ENCODE measurements at places on chromosomes 6 and 20. TPM values are rescaled to one million over a fixed set of nuclear protein-coding genes. Genes with fewer than 3 reads are reported as not detected.

C20orf144 gene
- not detected for total RNA-seq

GRCh38 chr6:105136431-105137350 is 43.1 kb downstream of the POPDC3 start:
- peak; percentile 42 for DNase-seq

DNA sequence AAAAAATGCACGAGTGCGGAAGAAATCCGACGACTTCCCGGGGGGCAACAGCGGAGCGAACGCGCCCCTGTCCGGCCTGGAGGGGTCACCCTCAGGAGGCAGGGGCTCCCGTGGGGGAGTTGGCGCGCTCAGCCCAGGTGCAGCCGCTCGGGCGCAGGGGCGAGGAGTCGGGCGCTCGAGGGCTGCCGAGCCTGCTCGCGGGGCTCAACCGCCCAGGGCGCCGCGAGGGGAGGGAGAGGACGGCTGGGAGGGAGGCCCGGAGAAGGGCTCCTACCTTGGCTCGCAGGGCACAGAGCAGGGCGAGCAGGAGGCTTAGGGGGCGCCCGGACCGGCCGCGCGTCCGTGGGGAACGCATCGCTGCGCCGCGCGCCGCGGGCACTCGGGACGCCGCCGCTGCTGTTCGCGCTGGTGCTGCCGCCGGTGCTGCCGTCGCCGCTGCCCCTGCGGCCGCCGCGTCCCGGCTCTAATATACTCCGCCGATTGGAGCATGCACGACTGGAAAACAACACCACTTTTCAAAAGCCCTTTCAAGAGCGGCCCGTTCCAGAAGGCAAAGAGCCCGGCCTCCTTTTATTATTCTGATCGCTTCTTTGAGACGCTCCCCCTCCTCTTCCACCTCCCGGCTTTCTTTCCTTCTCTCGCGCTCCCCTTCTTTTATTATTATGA is 490 bp downstream of the JAG1 start:
- no peak for DNase-seq

DNA sequence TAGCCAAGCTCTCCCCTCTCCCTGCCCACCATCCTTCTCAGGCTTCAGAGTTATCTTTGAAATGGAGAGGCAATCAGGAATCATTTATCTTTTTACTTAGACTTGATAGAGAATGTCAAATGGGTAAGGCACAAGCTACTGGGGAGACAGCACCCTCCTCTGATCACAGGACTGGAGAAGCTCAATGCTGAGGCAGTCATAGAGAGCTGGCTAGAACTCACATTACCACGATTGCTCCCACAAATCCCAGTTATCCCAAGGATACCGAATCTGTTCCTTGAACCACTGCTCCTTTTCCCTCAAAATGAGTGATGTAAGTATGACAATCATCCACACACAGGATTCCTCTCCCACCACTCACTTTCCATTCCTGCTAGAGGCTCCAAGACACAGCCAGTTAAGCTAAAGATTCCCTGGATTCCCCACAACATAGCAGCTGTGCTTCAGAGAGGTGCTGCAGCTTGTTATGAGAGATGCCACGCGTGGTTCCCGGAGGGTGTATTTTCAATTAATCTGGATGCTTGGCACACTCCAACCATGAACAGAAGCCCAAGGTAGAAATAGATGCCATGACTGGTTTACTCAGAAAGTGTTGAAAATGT is 96.2 kb upstream of the VGLL2 start:
- no peak for DNase-seq

DNA sequence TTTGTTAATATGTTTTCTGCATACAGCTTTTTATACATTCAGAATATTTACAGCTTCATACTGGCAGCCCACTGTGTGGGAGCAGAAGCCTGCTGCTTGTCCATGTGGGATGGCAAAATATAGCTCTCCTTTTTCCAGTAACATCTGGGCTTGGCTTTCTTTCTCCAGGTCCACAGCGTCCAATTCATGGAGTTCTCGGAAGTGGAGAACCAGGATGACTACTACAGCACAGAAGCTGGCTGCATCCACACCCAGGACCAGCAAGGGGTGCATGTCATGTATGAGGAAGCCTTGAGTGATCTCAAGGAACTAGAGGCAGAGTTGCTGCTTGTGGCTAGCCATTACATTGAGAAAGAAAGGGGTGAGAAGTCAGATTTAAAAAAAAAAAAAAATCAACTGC is 143.1 kb downstream of the CD164 start:
- no peak for DNase-seq

DNA sequence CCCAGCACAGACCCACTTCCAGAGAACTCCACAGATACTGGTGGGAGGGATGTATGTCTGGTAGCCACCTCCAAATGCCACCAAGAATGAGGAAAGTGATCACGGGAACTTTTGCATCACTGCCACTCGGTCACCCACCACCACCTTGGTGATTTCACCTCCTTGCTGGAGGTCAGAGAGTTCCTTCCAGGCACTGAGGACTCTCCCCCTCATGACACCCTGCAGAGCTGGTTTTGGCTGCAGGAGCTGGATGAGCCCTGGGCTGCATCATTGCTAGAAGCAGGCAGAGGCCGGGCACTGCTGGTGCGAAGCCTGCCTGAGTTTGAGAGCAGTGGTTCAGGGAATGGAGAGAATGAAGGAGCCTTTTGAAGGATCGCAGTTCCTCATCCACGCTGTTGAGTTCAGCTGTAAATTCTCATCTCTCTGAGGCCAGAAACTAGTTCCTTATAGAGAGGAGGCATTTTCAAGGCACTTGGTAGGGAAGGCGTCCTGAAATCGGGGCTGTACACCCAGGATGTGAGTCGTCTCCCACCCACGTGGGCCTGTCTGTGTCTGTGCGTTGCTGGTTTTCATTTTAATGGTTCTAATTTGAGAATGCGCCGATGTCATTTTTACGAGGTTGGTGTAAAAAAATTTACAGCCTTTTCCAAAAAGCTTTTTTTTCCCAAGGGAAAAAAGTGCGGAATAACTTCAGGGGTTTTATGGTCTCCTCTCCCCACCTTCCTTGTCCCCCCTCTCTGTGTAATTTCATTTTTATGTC is 25.0 kb downstream of the FOXP4 start:
- DNase-seq: no peak

Measured in astrocyte (in vitro differentiated cells and primary cell).